ENCODE measurements at places on chromosomes 1 and 21. TPM values are rescaled to one million over a fixed set of nuclear protein-coding genes. Genes with fewer than 3 reads are reported as not detected.

GRCh38 chr1:71054791-71055190, 7.2 kb upstream of the PTGER3 start:
- DNase-seq, result no peak

DNA sequence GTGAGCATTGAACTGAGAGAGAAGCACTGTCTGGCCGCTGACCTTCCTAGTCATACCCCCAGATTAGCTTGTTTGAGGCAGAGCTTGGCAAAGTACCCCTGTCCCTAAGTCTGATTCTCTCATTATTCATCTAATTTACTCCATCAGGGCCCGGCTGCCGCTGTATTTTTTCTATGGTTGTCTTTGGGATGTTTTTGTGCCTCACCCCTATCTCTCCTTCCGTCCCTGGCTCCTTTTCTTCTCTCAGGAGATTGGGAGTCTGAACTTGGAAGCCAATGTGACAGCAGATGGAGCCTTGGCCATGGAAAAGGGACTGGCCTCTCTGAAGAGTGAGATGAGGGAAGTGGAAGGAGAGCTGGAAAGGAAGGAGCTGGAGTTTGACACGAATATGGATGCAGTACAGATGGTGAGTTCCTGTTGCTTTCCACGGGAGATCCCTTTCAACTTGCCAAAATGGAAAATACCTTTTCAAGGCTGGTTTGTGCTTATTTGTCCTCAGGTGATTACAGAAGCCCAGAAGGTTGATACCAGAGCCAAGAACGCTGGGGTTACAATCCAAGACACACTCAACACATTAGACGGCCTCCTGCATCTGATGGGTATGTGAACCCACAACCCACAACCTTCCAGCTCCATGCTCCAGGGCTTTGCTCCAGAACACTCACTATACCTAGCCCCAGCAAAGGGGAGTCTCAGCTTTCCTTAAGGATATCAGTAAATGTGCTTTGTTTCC, 53.9 kb downstream of the LAMC2 start:
- peak; percentile 62 for DNase-seq

DNA sequence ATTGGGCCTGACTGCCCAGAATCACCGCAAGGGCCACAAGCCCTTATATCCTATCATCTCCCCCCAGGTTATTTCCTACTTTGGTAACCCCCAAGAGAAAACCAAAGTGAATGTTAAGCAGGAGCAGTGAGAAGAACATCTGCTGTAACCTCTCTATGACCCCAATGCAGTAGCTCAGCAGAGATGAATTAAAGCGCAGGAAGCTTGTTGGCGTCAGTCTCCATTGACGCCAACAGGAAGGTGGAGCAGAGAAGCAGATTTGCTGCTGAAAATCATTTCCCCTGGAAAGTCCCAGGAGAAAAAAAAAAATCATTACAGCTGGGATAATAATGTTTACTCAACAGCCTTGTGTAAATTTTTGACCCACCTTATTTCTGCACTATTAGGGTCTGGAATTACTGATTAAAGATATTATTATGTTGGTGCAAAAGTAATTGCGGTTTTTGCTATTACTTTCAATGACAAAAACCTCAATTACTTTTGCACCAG, 33.2 kb upstream of the FAM163A start:
- DNase-seq, result no peak

- DNase-seq, result no peak
Observed at GRCh38 chr1:93815366-93816110, 63.5 kb downstream of the DNTTIP2 start.

DNA sequence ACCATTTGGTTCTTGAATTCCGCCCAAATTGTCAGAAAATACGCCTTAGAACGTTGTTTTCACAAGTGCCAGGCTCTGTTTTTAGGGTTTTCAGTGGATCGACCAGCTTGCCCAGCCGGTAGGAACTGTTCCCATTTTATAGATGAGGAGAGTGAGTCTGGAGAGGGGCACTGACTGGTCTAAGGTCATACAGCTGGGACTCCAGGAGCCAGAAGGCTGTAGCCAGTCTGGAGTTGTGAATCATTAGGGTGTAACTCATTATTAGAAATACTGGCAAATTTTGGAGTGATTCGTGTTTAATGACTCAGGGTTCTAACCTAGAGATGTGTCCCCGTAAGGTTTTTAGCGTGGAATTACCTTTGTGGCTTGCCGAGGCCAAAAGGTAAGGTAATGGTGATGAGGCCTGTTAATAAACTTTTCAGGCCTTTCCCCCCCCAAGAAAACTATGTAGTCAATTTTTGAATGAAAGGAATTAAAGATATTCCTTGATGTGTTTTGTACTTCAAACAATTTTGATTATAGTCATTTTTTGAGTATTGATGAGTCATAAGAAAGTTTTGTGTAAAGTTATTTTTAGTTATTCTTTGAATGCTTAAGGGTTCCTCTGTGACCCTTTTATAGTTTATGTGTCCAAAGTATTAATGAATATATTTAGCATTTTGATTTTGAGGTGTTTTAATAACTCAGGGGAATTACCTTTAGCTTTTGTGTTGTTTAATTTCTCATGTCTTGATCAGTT, 2.1 kb downstream of the DYRK1A start:
- DNase-seq, result no peak

- no peak for DNase-seq
Observed at GRCh38 chr1:234479310-234479559, 256 bp upstream of the TARBP1 start.

GRCh38 chr1:226129230-226129629, 57.3 kb downstream of the ACBD3 start:
- no peak for DNase-seq

- no peak for DNase-seq
Observed at GRCh38 chr1:50179639-50180038, 70.9 kb downstream of the ELAVL4 start.

DNA sequence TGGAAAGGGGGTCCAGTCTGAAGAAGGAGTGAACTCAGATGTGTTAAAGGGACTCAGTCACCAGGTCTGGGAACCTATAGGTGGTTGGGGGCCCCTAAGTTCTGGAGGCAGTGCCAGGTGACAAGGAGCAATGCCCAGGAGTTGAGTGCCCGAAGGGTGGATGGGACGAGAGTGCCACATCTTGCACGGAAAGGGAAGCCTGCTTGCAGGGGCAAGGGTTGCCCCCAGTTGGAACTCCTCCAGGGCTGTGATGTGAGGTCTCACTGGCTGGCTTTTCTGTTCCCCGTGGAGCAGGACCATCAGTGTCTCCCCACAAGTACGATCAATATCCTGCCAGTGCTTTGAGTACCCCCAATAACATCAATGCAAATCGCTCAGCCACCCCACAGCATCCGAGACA, 107.3 kb downstream of the TOMM20 start:
- DNase-seq, result no peak

GRCh38 chr1:81021134-81021533, 779.6 kb upstream of the ADGRL2 start:
- DNase-seq, result no peak

- DNase-seq, result no peak
Observed at GRCh38 chr1:197526736-197527371, 248.4 kb downstream of the DENND1B start.

DNA sequence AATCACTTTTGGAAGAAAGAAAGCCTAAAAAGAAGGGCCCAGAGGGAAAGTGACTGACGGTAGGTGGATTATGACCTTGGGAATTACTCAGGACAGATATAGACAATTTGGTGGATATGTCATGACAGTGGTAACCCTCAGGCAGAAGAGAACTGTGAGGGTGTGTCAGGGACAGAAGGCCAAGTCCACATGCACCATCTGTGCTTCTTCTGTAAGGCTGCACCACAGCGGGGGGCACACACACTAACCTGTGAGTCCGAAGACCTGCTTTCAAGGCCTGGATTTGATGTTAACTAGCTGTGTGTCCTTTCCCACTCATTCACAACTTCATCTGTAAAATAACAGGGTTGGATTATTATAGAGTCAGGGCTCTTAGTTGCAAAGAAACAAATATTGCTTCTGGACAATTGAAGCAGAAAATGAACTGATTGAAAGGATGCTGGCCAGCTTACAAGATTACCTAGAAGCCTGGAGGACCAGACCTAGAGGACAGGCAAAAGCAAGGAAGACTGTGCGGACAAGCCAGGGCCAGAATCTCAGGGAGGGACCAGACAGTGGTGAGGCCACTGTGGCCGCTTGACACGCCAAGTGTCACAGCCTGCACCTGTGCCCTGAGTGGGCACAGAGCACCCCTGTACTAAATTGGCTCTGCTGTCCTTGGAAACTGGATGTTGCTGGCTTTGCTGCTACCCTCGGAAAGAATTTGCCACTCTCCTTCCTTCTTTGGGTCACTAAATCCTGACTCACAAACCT, 34.7 kb upstream of the USP24 start:
- no peak for DNase-seq

DNA sequence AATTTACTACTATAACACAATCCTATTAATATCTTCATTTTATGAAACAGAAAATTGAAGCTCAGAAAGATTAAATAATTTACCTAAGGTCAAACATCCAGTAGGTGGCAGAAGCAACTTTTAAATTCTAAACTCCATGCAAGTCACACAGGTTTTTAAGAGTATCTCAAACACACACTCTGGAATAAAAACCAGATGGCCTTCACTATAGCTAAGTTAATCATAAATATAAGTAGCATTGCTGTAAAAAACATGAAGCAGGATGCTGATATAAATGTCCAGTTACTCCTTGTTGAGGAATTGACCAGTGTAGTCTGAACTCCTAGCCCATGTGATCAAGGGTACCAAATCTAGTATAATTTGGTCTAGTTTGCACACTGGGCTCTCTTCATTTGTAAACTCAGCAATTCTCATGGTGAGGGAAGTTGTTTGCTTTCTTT, 9.4 kb upstream of the FMO3 start:
- DNase-seq, result no peak

MORN1 gene
- total RNA-seq, result 4.7 TPM

TMEM51 gene
- total RNA-seq, result 0.73 TPM
